ENCODE measurements at places on chromosomes 6 and 20.
A peak's percentile ranks its signal among the peaks of the same experiment; 100 is the strongest.

GRCh38 chr6:5215799-5216198 is 45.0 kb downstream of the LYRM4 start:
- no peak for DNase-seq

GRCh38 chr20:17568972-17569521 is 828 bp upstream of the DSTN start:
- peak; percentile 57 for DNase-seq

DNA sequence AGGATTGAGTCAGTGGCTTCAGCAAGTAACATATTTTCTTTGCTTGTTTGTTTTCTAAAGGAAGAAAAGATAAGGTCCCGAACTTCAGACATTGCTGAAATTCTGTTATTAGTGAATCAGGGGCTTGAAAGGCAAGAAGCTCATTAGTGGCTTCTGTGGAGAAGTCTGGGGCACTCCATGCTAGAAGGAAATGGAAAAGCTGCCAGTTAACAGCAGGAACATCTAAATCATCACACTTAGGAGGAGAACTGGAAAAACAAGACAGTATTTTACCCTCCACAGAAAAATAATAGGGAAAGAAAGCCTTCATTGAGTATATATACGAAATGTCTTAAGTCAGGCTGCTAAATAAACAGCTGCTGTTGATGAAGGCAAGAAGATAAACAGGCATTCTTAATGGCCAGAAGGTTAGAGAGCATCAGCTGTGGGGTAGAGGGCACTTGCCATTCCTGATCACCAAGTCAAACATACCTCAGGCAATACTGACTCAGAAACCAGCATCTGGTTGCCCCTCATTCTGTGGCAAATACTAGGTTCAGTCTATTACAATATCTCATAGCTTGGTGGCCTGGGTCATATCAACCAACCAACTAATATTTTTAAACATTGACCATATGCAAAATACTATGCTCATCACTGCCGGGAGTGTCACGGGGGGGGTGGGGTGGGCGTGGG is 143.2 kb upstream of the TENT5A start:
- DNase-seq = no peak

DNA sequence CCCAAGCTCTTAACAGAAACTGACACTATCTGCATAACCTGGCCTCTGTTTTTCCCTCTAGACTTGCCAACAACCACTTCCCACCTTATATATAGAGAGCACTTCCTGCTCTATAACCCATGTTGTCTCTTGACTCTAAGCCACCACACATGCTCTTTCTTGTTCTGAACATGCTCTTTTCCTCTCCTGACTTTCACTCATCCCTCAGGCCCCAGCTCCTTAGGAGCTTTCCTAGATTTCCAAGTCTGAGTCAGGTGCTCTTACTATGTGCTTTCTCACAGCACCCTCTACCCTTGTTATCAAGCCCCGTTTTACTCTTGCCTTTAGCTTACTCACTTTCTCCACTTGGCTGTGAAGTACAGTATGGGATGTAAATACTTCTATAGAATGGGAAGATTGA is 143.9 kb upstream of the EYA4 start:
- no peak for DNase-seq

DNA sequence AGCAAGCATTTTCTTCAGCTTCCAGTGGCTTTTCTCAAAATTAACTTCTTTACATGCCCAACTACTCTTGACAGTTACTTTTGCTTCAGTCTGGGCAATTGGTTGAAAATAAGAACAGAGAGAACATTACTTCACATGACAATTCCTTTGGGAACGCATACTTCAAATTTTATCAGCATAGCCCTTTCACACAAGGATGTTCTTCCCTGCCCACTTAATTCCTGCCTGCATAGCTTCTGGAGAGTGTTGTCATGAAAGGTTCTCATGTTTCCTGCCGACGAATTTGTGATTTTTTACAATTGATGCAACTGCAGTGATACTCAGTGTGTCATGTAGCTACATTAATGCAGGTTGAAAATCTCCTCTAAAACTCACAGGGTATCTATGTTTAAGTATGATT is 22.0 kb upstream of the SNRNP48 start:
- DNase-seq = no peak

- DNase-seq = no peak
Observed at GRCh38 chr6:111652156-111652555, 46.5 kb upstream of the TRAF3IP2 start.

Measured in neural progenitor cell (in vitro differentiated cells).